GM12864 (cell line): ENCODE measurements at places on chromosomes 1 and 21.

GRCh38 chr1:7104339-7104738 lies 319.1 kb downstream of the CAMTA1 start:
- no peak for DNase-seq

- no peak for DNase-seq
Measured at GRCh38 chr1:34758751-34759150, 789 bp upstream of the GJB4 start.

DNA sequence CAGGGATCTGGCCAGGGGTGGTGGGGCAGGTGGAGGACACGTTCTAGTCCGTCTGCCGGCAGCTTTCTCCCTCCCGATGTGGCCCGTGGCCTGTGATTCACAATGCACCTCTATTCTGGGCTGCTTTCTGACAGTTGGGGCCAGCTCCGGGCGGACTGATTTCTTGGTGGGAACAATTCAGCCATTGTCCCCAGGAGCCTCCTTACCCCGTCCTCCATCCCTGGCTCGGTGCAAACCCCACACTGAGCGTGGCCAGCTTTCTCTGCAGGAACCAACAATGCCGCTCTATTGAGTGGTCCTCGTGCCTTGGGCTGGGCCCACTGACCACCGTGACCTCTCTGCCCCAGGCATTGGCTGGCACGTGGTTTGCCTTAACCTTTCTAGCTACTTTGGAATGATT lies 29.7 kb downstream of the PADI2 start:
- no peak for DNase-seq

- no peak for DNase-seq
Measured at GRCh38 chr1:170544624-170545023, 12.7 kb downstream of the GORAB start.
